HuH-7.5 (cell line): ENCODE measurements at places on chromosomes 12 and 14.

DNA sequence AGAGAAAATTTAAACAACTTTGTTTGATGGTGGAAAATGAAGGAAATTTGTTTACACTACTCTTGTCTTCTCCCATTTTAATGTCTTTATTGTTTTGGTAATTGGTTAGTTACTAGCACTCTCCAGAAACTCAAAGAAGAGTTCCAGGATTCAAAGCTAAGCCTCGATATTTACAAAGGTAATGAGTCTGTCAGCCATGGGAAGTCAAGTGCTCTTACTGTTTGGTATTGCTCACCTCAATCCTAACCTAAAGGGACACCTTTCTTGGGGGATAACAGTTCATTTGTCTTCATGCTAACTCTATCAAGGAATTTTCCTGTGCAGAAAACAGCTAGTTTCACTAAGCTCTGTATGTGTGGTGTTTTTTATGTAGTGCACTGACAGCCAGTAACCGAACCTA, 222.9 kb upstream of the LMO3 start:
- no peak for DNase-seq

DNA sequence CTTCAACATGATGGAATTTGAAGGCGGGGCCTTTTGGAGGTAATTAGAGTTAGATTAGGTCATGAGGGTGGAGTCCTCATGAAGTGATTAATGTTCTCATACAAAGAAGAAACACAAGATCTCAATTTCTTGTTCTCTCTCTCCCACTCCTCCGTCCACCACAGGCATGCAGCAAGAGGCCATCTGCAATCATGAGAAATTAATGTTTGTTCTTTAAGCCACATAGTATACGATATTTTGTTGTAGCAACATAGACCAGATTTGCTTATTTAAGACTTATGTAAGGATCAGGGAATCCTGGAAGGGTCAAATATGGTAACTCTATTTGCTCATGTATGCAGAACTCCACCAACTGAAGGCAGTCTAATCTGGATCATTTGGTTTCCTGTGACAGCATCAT, 429.0 kb downstream of the LRIG3 start:
- no peak for DNase-seq

- DNase-seq = no peak
These were observed 127.1 kb upstream of the RTL1 start for GRCh38 chr14:101030586-101030985.

DNA sequence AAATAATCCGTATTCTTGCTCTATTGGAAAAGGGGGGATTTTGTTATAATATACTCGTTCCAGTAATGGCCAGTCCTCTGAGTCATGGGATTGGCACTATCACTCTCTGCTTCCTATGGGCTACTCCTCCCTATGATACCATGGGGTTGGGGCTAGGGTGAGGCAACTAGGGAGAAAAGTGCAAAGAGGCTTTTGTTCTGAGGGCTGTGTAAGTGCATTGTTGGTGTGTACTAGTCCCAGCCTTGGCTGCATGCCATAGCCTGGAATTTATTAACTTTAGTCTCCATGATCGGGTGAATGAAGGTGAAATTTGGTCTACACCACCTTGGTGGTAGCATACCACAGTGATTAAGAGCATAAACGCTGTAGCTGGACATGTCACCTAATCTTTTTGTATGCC, 247.6 kb downstream of the RPAP3 start:
- peak; percentile 8 for DNase-seq

- no peak for DNase-seq
These were observed 402.1 kb downstream of the ZFP36L1 start for GRCh38 chr14:68390741-68391140.

GRCh38 chr14:83764656-83765599, 1765.0 kb upstream of the FLRT2 start:
- no peak for DNase-seq

- DNase-seq = no peak
These were observed 83.6 kb upstream of the USP44 start for GRCh38 chr12:95634622-95635621.
